Neural crest cell (in vitro differentiated cells): ENCODE measurements at places on chromosomes 2 and 18. TPM values are rescaled to one million over a fixed set of nuclear protein-coding genes. Genes with fewer than 3 reads are reported as not detected.

The ALPI gene
- total RNA-seq: not detected in 2 replicates

The RAB31 gene
- total RNA-seq: 18.9 and 23.6 TPM in 2 replicates

DNA sequence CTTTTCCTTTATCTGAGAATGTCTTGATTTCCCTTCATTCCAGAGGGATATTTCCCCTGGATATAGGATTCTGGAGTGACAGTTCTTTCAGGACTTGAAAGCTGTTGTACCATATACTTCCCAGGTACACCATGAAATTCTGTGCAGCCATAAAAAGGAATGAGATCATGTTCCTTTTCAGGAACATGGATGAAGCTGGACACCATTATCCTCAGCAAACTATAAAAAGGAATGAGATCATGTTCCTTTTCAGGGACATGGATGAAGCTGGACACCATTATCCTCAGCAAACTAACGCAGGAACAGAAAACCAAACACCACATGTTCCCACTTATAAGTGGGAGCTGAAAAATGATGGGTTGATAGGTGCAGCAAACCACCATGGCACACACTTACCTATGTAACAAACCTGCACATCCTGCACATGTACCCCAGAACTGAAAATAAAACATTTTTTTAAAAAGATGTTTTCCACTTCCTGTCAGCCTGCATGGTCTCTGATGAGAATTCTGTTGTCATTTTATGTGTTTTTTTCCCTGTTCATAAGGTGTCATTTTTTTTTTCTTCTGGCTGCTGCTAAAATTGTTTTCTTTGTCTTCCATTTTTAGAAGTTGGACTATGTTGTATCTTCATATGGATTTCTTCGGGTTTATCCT is 133.3 kb downstream of the DNAH6 start:
- no peak for DNase-seq

The PDE1A gene
- 27.4 and 27.8 TPM in 2 replicates for total RNA-seq

The HOXD10 gene
- total RNA-seq: not detected in 2 replicates
